ENCODE measurements at places on chromosomes 1 and 21.

DNA sequence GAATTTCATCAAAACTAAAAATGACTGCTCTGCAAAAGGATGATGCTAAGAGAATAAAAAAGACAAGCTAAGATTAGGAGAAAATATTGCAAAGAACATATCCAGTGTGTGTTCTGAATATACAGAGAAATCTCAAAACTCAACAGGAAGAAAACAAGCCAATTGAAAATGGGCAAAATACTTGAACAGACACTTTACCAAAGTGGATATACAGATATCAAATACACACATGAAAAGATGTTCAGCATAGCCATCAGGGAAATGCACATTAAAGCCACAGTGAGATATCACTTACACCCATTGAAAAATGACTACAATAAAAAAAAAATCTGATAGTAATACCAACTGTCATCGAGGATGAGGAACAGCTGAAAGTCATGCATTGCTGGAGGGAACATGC lies 21.3 kb downstream of the PRMT2 start:
- DNase-seq, result no peak

DNA sequence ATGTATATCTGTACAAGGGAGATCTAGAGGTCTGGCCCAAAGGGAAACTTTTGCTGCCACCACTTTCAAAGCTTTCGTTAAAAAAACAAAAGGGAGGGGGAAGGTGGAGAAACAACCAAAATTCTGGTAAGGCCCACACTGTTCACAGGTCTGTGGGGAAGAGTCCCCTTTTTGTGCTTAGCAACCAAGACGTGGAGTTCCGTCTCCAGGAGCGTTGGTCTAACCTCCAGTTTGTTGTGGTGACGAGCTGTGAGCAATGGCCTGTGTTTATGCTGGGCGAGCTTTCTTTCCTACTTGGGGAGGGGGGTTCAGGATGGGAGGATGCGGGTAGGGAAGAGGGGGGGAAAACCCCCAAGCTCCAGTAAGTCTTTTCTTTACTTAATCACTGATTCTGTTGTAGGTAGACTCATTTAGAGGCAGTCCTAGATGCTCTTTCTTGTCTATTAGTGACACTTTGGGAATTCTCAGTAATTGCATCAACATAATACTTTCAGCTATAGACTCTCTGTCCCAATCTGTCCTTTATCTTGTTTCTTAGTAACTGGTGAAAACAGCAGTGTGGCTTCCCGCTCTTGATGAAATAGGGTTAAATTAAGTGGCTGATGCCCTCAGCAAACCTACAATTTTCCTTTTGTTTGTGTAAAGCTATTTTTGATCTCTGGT lies 1.5 kb downstream of the HIPK1 start:
- no peak for DNase-seq

GRCh38 chr21:45826676-45827301 lies 154.8 kb upstream of the COL6A1 start:
- no peak for DNase-seq

DNA sequence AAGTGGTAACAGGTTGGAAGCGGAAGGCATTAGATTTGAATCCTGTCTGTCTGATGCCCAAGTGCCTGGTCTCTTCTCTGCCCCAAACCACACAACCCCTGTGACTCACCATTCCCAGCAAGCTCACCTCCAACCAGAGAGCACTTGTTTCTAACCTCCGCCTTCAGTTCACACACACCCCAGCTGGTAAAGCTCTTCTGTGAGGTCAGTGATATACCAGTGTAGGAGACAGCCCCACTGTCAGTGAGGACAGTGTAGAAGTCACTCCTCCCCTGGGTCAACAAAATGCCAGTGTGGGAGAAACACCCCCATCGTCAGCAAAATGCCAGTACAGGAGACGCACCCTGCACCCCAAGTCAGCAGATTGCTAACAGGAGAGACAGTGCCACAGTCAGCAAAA lies 2.6 kb downstream of the RIMS3 start:
- DNase-seq, result peak; percentile 51

- peak; percentile 44 for DNase-seq
Observed at GRCh38 chr21:42974832-42975820, 764 bp downstream of the PKNOX1 start.

DNA sequence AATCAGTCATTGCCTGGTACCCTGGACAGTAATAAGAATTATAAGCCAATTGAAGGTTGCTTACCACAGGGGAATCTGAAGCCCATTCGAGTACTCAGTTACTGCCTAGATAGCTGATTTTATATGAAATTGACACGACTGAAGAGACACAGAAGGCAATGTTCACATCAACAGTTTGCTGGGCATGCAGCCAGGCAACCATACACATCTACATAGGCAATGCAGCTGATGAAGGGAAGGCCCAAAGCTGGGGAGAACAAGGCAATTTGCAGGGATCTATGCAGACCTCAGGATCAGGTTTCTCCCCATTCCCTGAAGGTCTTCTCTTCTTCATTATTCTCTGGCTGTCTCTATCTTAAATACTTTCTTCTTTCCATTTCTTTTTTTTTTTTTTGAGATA lies 448.7 kb downstream of the PTBP2 start:
- no peak for DNase-seq

GRCh38 chr1:67838180-67838910 lies 5.1 kb upstream of the GNG12 start:
- no peak for DNase-seq

DNA sequence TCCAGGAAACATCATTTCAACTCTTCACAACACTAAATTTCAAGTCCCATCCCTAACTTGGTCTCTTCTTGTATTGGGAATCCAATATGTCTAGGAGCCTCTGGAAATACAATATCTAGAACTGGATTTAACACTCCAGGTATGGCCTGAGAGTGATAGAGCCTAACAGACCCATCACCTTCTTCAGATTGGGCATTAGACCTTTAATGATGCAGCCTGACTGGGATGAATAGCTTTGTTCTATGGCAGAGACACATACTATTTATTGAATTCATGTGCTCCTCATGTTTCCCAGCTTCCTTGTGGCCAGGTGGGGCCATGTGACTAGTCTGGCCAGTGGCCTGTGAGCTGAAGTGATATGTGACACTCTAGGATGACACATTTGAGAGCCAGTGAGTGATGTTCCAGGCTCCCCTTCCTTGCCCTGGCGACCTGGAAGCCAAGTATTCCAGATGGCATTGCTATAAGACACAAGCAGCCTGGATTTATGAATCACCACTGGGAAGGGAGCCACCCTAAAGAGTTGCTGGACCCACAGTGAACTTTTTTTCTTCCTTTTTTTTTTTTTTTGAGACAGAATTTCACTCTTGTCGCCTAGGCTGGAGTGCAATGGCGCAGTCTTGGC lies 31.0 kb upstream of the POU3F1 start:
- peak; percentile 12 for DNase-seq

DNA sequence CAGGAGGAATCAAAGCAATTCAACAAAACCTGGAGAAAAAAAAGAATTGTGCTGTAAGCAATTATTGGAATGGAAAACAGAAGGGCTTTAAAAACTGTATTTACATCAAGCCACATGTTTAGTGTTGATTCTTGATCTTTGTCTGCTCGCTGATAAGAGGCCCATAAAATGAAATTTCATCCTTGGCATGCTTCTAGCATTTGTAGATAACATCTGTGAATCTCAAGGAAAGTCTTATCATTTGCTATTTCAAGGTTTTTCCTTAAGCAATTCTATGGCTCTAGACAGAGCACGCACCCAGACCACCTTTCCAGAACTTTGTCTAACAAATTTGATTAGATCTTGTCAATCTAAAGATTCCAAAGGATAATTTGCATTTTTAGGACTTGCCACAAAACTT lies 181.0 kb upstream of the FGGY start:
- DNase-seq, result no peak

- DNase-seq, result no peak
Observed at GRCh38 chr21:37695111-37695510, 221.1 kb downstream of the KCNJ6 start.

- DNase-seq, result peak; percentile 3
Observed at GRCh38 chr1:210072129-210072528, 134.1 kb downstream of the SYT14 start.
